ENCODE measurements at places on chromosomes 5 and 9. TPM values are rescaled to one million over a fixed set of nuclear protein-coding genes. Genes with fewer than 3 reads are reported as not detected.

Gene SPATA31A1
- not detected for total RNA-seq

Gene DNAJC18
- 13.7 TPM for total RNA-seq

Gene SLC36A3
- not detected for total RNA-seq

Gene GMCL2
- total RNA-seq, result not detected

Gene CYLC2
- not detected for total RNA-seq

Gene RASEF
- total RNA-seq, result 11.9 TPM

- DNase-seq, result no peak
- no peak overlapping the region for H3K4me3 ChIP-seq
- no peaks in the 10 kb centered on the region for H3K36me3 ChIP-seq
- H3K27ac ChIP-seq, result no peak overlapping the region
- H3K27me3 ChIP-seq, result no peaks in the 10 kb centered on the region
Measured at GRCh38 chr5:148810823-148811222, 15.6 kb upstream of the ADRB2 start.

GRCh38 chr5:83925321-83925954 lies 204.8 kb upstream of the HAPLN1 start:
- H3K36me3 ChIP-seq, result no peaks in the 10 kb centered on the region
- no peak overlapping the region for H3K27ac ChIP-seq
- H3K4me3 ChIP-seq, result no peak overlapping the region
- no peaks in the 10 kb centered on the region for H3K4me1 ChIP-seq
- no peak for DNase-seq

DNA sequence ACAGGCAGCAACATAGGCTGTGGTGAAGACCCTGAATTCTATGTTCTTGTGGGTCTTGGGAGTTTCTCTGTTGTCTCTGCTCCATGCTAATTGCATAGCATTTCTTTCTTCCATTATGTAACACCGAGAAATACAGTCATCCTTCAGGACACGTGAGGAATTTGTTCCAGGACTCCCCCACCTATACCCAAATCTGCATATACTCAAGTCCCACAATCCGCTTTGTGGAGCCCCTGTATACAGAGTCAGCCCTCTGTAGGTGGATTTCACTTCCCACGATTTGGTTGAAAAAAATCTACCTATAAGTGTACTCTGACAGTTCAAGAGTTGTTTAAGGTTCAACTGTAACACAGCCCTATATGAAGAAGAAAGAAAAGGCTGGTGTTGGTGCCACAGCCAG lies 22.1 kb downstream of the ANKRD33B start:
- no peaks in the 10 kb centered on the region for H3K36me3 ChIP-seq
- peaks cover 4% of the 10 kb centered on the region for H3K4me1 ChIP-seq
- no peaks in the 10 kb centered on the region for H3K27me3 ChIP-seq
- H3K27ac ChIP-seq, result no peak overlapping the region
- no peak for DNase-seq
- no peak overlapping the region for H3K4me3 ChIP-seq

- H3K4me1 ChIP-seq, result no peaks in the 10 kb centered on the region
- no peak for DNase-seq
- H3K27me3 ChIP-seq, result no peaks in the 10 kb centered on the region
- H3K4me3 ChIP-seq, result no peak overlapping the region
Measured at GRCh38 chr5:122730037-122730436, 44.8 kb upstream of the SNX2 start.

GRCh38 chr9:116080561-116080960 lies 73.0 kb upstream of the PAPPA start:
- H3K4me1 ChIP-seq, result no peaks in the 10 kb centered on the region
- no peak for DNase-seq
- H3K27me3 ChIP-seq, result no peaks in the 10 kb centered on the region
- H3K36me3 ChIP-seq, result no peaks in the 10 kb centered on the region
- H3K4me3 ChIP-seq, result no peak overlapping the region
- H3K27ac ChIP-seq, result no peak overlapping the region

All from kidney (tissue), 22 donors.